ENCODE measurements at places on chromosomes 5 and 9.

DNA sequence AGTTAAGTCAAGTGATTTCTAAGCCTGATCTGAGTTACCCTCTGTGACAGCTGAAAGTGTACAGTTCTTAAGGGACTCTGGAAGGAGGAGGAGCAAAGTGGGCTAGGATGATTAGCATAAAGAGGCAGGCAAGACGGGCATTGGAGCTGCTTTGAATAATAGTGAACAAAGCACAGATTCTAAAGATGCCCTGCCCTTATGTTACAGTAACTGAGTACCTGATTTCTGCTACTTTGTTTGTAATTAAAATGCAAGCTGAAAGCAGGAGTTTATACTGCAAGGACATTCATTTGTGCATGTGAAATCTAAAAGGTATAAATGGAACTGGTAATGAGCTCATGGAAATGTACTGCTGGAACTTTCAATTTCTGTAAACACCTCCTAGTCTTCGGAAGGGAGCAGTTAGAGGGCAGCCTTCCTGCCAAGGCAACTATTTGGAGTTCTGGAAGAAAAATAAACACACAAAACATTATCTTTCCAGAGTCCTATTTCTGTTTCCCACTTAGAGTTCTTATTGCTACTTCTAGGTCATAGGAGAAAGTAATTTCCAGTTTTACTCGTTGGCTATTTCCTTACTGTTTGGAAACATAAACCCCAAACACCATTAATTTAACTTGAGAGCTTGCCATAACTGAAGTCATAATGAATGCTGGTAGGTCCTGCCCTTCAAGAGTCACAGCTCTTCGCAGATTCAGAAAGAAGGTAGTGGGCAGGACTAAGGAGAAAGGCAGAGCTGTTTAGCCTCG, at the start of gene RANBP3L:
RANBP3L (minus strand) TSS at position 45 of the 746 bp plus-strand sequence. CDS start 486 bp downstream, outside the sequence.
- H3K27ac ChIP-seq = peak within 1 kb of the TSS; percentile 71
- H3K27me3 ChIP-seq = no peaks in the 10 kb centered on the region
- no peaks in the 10 kb centered on the region for H3K4me1 ChIP-seq

DNA sequence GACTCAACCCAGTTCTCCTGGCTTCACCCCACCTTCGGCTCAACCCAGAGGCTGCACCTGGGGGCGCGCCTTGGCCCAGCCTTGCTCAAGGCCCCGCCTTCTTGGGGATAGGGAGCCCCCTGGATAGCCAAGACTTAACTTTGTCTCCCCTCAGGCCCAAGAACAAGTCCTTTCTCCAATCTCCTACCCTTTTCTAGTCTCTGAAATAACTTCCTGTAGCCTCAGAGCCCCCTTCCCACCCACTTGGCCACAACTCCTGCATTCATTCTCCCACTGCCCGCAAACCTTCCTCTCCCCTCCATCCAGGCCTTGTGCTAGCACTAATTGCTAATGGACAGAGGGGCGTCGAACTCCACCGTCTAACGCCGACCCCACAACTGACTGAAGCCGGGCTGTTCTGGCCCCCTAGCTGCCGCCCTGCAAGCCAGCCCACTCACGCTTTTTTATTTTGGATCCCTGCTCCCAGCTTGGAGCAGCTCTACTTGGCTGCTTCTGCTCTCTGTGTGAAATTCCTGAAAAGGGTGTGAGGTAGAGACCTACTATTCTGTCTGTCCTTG, 579 bp upstream of the ASTN2 start:
- no peak overlapping the region for H3K27ac ChIP-seq
- DNase-seq = no peak
- no peaks in the 10 kb centered on the region for H3K36me3 ChIP-seq
- H3K27me3 ChIP-seq = no peaks in the 10 kb centered on the region
- no peaks in the 10 kb centered on the region for H3K4me1 ChIP-seq

DNA sequence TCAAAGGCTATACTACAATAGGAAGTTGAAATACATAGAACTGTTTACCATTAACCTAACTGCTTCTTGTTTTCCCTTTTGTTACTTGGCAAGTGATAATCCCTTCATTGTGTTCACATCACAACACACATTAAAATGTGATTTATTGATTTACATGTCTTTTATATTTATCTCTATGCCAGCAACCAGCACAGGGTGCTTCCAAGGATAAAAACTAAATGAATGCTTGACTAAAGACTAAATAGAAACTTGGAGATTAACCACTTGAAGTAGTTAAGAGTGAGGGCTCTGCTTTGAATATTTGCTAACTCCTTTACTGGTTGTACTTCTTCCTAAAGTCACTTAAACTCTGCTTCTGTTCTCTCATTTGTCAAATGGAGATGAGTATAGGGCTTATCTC, 1730.6 kb downstream of the EFNA5 start:
- H3K36me3 ChIP-seq = no peaks in the 10 kb centered on the region
- no peak overlapping the region for H3K27ac ChIP-seq
- no peak for DNase-seq
- H3K27me3 ChIP-seq = no peaks in the 10 kb centered on the region
- H3K4me3 ChIP-seq = no peak overlapping the region

- H3K36me3 ChIP-seq = no peaks in the 10 kb centered on the region
- H3K27me3 ChIP-seq = no peaks in the 10 kb centered on the region
- H3K4me3 ChIP-seq = no peak overlapping the region
- no peak overlapping the region for H3K27ac ChIP-seq
- no peak for DNase-seq
These were observed 27.3 kb downstream of the PROP1 start for GRCh38 chr5:177968661-177969211.

- H3K4me1 ChIP-seq = no peaks in the 10 kb centered on the region
- no peak for DNase-seq
- no peaks in the 10 kb centered on the region for H3K27me3 ChIP-seq
- no peak overlapping the region for H3K4me3 ChIP-seq
These were observed 8.4 kb upstream of the FSD1L start for GRCh38 chr9:105439428-105439827.

Data from breast epithelium (tissue), 4 donors.